Colonic mucosa (tissue), 4 donors: ENCODE measurements at places on chromosomes 5 and 9. TPM values are rescaled to one million over a fixed set of nuclear protein-coding genes. Genes with fewer than 3 reads are reported as not detected.

- peak; percentile 33 for DNase-seq
Measured at GRCh38 chr5:81856948-81857928, 106.3 kb upstream of the SSBP2 start.

The FNIP1 gene
- total RNA-seq, result 41.2 TPM

DNA sequence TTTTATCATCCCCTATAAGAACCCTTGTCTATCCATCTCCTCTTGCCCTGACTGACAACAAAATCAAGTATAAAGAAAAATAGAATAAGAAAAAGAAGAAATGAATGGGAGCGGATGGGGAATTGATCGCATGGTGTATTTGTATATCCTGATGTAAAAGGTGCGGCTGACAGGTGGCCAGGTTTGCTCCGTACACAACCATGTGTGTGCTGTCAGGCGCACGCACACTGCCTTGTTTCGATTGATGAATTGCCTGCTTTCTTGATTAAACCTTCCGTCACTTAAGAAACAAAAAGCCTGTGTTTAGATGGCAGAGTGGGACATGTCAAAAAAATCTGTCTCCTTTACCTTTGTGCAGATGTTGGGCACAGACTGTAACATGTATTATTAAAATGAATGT, 102.6 kb downstream of the MVB12B start:
- no peak for DNase-seq

The ANKRD33B gene
- 0.47 TPM for total RNA-seq

DNA sequence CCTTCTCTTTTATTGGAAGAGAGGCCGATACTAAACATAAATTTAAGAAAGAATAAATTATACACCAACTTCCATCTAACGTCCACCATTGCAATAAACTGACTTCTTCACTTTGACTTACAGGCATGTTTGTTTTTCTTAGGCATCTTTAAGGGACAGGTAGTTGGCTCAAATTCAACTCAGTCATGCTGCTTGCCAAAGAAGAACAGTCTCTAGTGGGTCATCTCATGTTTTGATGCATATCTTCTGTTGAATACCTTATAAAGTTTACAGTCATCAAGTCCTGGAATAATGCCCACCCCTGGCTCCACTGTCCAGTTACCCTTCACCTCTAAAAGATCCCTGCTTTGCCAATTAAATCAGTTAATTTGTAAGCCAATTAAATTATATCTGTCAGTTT, 328.2 kb upstream of the GRAMD2B start:
- no peak for DNase-seq
